A172 (cell line): ENCODE measurements at places on chromosomes 12 and 14.

GRCh38 chr14:27223906-27224305 lies 626.1 kb upstream of the NOVA1 start:
- DNase-seq: no peak

GRCh38 chr12:28767836-28768348 lies 381.2 kb upstream of the FAR2 start:
- peak; percentile 16 for DNase-seq

GRCh38 chr12:6382371-6382770 lies 1.6 kb upstream of the LTBR start:
- DNase-seq: no peak

DNA sequence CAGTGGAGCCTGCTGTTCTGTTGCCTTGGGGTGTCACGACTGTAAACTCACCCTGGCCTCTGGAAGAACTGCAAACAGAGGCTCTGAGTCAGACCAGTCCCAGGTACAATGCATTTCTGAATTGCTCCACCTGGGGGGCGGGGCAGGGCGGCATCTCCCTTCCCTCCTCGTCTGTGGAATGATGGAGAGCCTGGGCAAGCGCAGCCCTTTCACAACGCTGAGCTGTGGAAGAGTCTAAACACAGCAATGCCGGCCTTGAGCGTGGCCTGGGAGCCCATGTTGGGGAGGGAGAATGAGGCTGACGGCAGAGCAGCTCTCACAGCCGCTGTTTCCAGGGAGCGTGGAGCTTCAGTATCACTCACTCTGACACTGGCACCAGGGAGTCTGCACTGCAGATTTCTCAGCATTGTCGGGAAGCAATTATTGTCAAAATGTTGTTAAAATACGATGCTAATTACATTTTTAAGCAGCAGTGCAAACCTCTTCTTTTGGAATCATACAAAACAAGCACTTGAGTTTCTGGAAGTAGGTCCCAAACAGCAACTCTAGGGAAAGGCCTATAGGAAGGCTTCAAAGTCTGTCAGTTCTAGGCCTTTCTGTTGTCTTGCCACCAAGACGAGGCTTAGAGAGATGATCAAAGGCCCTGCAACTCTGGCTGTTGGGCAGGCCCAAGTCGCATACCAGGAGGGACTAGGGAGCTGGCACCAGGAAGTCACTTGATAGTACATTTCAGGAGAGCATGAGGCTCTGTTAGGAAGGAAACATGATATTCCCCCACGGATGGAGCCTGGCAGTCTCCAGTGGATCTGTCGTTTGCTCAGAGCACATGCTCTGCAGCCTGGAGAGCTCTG lies 244.0 kb upstream of the FKBP4 start:
- DNase-seq: no peak

GRCh38 chr14:97337267-97337666 lies 540.1 kb downstream of the VRK1 start:
- no peak for DNase-seq

DNA sequence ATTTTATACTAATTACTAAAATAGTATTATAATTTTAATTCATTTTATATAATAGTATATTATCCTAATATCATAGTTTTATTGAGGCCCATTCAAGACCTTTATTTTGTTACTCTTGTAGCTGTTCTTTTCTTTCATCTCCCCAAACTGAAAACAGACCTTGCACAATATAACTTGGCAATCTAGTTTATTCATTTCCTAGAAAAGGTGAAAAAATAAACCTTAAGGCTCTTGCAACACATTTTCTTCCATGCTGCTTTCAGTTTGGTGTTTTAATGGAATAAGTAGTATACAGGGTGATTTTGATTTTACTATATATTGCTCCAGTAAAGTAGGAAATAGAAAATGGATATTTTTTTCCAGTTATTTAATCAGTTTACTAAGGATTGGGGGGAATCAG lies 174.0 kb downstream of the SLC2A13 start:
- no peak for DNase-seq

DNA sequence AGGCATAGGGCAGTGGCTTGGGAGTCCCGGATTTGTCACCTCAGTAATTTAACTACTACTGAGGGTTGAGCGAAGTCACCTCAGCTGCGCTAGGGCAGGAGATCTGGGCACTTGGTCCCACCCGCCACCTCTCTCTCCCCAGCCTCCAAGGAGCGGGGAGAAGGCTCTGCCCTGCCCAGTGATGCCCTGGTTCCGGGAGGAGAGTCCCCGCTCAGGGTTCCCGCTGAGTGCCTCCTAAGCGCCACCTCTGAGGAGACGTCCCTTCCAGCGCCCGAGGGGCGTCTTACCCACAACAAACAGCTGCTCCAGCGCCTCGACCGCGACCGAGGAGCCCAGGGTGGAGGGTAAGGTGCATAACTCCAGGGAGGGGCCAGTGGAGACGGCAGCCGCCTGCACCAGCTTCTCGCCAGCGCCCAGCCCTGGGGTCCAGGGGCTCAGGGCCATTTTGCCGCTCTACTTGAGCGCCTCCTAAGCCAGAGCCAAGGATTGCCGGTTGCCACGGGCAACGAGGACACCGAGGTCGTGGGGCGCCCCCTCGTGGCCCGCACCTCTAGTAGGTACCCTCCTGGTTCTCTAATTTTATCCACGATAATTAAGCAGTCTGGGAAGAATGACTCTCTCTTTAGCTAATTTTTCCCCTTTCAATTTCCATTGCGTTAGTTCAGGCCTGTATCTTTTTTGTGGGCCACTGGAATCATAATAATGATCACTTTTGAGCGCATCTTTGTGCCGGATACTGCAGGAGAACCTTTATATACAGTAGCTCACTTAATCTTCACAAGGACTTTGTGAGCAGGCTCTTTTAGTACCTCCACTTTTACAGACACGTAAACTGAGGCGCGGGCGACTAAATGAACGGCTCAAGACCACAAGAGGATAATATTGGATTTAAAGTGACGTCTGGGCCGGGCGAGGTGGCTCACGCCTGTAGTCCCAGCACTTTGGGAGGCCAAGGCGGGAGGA lies at the start of gene CCDC175:
TSS of gene CCDC175 (minus strand) at position 481 of the 963 bp plus-strand sequence. CDS start at position 444, 37 bp downstream.
- DNase-seq: peak; percentile 69

- no peak for DNase-seq
Measured at GRCh38 chr12:7113389-7113871, 4.4 kb upstream of the C1RL start.

GRCh38 chr14:60134702-60135101 lies 30.5 kb downstream of the DHRS7 start:
- DNase-seq: no peak

DNA sequence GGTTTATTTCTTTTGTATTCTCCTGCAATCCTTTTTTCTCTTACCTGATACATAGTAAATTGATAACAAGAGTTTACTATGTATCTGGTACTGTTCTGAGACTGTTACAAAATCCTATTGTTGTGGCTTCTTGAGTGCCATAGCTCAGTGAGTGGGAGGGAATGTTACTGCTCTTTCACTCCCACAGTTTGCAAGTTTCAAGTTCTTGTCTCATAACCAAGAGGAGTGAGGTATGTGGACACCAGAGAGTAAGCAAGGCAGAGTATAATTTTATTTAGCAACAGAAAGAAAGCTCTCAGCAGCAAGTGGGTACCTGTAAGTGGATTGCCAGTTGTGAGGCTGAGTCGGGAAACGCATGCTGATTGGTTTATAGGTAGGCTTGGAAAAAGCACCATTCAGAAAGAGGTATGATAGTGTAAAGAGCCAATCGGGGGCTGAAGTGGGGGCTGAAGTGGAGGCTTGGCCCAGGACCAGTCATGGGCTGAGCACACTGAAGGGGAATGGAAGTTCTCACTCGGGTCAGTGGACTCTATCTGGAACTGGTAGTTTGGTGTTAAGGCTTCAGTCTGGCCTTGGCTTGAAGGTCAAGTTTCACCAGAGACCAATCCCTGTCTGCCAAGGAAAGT lies 850.8 kb downstream of the TMTC2 start:
- DNase-seq: no peak

DNA sequence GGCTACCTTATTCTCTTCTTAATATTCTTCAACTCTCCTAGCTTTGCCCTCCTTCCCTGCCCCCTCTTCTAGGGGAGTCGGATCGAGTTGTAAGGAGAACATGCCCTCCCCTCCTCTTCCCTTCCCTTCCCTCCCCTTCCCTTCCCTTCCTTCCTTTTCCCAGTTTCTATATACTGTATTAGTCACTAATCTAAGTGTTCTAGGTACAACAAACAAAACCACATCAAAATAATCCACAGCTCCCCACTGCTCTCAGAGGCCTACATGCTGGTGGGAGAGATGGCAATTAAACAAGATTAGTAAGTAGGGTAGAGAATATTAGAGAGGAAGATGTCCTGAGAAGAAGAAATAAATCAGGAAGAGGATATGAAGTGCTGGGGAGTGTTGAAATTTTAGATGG lies 119.9 kb upstream of the PZP start:
- DNase-seq: no peak

DNA sequence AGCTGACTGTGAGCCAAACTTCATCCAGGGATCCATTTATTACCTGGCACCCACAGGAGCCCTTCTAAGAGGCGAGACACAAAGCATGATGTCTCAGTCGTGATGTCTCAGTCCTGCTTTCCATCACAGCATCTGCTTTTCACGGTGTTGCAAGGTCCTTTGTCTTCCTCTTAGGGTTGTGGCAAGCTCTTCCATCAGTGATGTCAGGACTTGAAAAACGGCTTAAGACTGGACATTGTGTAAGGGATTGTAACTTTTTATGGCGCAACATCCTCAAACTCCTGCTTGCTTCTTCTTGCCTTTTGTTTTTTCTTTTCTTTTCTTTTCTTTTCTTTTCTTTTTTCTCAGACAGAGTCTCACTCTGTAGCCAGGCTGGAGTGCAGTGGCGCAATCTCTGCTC lies 586.5 kb upstream of the TMEM132C start:
- DNase-seq: no peak

DNA sequence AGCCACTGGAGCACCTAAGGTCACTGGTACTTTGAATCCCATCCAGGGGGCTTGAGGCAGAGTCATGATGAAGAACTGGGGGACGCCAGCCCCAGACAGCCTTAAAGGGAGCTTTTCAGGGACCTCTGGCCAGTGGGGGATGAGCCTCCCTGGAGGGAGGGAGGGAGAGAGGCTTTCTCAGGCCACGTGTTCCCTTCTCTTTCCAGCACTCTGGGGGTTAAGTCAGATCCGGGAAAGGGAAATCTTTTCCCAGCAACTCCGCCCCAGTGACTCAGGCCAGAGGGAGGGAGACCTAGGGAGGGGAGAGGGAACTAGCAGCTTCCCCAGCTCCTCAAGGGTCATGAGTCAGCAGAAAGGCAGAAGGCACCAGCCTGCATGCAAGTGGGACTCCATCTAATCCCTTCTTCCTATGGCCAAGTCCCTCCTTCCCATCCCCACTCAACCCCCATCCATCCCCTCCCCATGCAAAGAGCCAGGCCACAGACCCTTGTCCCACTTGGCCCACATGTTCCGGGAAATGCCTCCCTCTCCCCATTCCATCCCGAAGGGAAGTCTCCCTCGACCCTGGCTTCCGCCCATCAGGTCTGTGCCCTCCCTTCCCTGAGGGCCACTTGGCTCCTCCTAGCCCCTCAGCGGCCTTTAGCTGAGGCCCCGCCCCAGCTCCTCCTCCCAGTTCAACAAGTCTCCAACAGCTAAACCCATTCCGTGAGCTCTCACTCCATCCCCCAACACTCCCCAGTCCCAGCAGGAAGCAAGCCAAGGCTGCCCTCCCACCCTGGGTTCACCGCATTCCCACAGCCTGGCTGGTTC lies 5.6 kb downstream of the TNFRSF1A start:
- peak; percentile 97 for DNase-seq

DNA sequence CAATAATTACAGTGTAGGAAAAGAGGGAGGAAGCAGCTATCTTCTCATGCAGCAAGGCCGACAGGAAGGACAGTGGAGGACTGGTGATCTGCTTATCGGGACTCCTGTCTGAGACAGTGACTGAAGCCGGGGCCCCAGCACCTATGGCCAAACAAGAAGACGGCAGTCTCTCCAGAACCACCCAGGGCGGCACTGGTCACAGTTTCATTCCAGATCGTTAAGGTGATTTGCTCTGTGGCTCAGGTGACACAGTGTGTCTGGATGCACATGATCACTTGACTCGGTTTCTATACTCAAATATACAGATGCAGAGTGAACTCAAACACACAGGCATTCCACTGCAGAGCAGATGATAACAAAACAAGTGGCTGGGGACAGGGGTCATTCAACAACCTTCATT lies 52.1 kb upstream of the CORO1C start:
- DNase-seq: no peak

GRCh38 chr12:87953256-87953860 lies 75.8 kb downstream of the C12orf50 start:
- peak; percentile 45 for DNase-seq

- DNase-seq: no peak
Measured at GRCh38 chr14:75049731-75050201, 1.5 kb downstream of the MLH3 start.

GRCh38 chr12:120725151-120725658 lies 421 bp upstream of the ACADS start:
- no peak for DNase-seq

DNA sequence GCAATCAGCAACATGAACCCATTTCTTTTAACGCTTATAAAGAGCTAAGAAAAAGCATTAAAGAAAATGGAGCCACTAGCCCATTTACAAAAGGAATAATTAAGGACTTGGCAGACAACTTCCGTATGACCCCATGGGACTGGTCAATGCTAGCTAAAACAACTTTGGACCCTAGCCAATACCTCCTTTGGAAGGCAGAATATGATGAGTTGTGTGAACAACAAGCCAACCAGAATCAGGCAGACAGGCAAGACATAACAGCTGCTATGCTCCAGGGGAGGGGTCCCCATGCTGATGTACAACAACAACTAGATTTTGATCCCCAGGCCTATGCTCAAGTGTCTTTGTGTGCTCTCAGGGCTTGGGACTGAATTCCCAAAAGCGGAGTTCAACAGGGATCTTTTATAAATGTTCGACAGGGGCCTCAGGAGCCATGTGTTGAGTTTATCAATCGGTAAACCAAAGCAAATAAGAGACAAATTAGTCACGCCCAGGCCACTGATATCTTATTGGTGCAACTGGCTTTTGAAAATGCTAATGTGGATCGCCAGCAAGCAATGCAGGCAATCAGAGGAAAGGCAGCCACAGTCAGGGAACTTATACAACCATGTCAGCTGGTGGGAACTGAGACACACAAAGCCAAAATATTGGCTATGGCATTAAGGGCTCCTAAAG lies 254.4 kb upstream of the DIO2 start:
- DNase-seq: no peak

DNA sequence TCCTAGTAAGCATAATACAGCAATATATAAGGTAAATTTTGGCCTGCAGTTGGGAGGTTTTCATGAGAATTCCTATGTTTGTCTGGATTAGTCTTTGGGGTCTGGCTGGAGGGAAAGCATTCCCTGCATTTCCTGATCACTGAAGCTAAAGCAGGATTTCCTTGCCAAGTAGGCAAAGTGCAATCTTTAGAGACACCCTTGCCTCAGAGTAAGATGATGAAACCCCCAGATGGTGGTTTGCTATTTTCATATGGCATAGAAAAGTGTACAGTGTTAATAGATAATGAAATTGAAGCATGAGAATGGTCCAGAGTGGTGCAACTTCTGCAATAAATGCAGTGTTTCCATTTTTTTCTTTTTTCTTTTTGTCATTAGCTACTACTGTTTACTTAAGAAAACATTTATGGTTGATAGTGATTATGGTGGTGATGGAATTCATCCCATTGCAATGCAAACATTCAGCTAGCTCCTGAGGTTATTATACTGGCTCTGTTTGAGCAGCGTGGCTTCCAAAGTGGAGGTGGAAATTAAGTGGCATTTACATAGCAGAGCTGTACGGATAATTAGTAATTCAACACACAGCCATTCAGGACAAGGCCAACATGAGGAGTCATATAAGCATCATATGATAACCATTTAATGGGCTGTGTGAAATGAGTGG lies 276.3 kb downstream of the DUSP6 start:
- DNase-seq: no peak
